ENCODE measurements at places on chromosomes 6 and 20.

- DNase-seq: no peak
Measured at GRCh38 chr20:45345104-45345936, 2.9 kb downstream of the SDC4 start.

DNA sequence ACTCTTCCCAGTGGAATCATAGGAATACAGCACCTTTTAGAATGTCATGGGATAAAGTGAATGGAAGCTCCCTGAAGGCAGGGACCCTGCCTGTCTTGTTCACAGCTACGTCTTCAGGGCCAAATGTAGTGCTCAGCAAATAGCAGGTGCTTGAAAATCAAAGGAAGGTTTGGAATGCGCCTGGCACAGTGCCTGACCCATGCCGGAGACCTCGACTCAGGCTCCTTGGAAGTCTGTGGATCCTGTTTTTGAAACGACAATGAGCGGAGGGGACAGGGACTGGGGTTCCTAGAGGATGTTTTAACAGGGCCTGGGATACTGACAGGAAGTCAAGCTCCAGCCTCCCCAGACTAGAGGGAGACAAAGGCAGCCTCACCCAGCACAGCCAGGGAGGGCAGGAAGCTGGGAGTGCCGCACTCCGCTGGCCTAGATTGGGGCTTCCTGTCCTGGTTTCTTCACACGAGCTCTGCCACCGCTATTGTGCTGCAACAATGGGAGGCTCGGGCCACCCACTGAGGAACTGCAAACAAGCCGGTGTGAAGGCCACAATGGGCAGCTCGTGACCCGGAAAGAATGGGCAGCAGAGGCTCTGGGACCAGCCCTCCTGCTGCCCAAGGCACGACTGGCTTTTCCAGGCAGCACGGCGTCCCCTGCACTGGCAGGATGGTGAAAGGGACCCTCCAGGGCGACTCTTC is 76.7 kb downstream of the PREX1 start:
- DNase-seq: peak; percentile 51

DNA sequence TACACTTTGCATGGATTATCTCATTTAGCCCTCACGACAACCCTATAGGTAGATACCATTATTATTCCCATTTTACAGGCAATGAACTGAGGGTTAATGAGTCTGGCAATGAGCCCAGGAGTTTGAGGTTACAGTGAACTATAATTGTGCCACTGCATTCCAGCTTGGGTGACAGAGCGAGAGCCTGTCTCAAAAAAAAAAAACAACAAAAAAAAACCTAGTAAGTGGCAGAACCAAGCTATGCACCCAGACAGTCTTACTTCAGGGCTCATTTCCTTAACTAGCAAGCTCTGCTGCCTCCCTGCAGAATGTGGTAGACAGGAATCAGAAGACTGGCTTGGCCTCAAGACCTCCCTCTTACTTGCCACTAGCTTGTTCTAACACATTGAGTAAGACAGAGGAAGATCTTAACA is 71.9 kb upstream of the RREB1 start:
- DNase-seq: no peak

GRCh38 chr6:166754218-166755030 is 127.4 kb upstream of the RPS6KA2 start:
- no peak for DNase-seq

DNA sequence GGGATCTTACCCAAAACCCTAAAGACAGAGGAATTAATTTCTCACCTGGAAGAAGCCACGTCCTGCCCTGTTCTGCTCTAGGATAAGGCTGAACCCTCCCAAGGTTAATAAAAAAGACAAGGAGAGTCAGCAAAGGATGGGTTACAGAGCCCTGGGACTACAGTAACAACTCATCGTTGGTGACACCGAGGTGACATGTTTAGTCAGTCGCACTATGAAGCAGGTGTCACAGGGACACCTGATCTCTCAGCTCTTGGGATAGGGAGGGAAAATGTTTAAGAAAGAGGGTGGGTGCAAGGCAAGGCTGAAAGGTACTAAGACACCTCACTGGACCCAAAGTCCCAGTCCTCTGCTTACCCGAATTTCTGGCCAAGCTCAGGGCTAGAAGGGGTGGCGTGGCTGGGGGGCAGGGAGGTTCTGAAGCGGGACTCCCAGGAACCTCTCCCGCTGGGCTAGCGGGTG is 562 bp downstream of the MOCS1 start:
- DNase-seq: no peak

DNA sequence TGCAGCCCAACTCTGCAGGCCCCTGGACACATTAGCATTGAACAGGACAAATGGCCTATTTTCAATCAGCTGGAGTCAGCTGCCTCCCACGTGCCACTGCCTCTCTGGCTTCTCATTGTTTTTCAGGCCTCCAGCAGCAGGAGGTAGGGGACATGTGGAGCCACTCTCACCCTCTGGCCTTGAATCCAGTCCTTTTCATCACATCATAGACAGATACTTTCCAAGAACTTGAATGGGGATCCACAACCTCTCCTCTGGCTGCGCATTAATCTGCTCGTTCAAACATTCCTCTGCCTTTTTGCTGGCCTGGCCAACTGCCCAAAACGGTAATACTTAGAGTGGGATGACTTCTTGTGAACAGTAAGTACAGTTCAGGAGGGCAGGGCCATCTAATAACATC is 592.3 kb downstream of the PKHD1 start:
- no peak for DNase-seq

DNA sequence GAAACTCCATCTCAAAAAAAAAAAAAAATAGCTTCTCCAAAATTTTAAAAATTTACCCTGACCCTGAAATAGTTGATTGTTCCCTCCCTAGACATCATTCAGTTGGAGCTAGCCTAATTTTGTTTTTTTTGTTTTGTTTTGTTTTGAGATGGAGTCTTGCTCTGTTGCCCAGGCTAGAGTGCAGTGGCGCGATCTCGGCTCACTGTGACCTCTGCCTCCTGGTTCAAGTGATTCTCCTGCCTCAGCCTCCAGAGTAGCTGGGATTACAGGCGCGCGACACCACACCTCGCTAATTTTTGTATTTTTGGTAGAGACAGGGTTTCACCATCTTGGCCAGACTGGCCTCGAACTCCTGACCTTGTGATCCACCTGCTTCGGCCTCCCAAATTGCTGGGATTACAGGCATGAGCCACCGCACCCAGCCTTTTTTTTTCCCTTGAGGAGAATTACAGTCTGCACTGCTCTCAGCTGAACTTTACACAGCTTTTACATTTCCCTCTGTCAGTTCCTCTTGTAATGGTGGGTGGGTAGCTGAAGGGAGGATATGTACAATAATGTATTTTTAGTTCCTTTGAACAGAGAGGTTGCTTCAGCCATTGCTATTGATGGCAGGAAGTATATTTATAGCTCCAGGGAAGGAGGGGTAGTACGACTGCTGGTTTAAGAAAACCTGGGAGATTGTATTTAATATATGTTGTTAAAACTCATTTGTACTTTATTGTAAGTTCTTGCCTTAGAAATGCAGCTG is 27.7 kb downstream of the PTPRA start:
- DNase-seq: peak; percentile 21

GRCh38 chr6:160445130-160445529 is 97.0 kb downstream of the SLC22A3 start:
- no peak for DNase-seq

DNA sequence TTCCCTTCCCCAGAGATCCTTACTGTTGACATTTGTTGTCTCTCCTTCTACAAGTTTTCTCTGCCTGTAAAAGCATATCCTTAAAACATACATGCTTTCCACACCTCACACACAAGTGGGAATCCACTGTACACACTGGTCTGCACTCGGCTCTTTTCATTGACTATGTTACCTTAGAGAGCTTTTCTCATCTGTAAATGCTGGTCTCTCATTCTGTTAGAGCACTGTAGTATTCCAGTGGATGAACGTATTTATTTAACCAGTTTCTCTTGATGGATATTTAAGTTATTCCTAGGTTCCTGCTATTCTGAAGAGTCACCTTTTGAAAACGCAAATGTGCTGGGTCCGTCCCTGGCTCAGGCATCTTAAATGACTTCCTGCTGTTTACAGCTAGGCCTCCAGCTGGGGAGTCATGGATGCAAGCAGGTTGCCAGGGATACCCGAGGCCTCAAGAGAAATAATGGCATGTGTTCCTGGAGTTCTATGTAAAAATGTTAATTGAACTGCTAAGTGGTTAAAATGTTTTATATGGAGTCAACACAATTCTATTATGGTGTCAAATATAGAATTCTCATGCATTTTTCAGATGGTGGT is 61.1 kb upstream of the TGM3 start:
- no peak for DNase-seq

- DNase-seq: no peak
Measured at GRCh38 chr6:40520678-40521077, 66.5 kb downstream of the LRFN2 start.

GRCh38 chr6:45724027-45724426 is 291.6 kb downstream of the CLIC5 start:
- no peak for DNase-seq

DNA sequence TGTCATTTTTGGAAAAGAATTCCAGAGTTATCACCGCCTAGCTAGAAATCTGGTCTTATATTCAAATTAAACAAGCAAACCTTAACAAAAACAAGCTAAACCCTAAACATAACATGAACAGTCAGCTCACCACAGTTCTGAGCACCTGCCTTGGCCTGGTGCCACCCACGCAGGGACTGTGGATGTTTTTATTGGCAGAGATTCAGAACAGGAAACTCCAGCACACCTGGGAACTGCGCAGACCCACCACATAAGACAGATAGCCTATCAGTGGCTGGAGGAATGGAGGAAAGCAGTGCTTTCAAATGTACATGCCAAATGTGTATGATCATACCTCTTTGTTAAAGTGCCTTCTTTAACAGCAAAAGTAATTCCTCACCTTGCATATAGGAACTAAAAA is 8.9 kb downstream of the SLC16A10 start:
- no peak for DNase-seq

- peak; percentile 49 for DNase-seq
Measured at GRCh38 chr6:158072083-158072721, 90.5 kb downstream of the SYNJ2 start.

GRCh38 chr6:48837744-48838143 is 625.3 kb downstream of the MMUT start:
- no peak for DNase-seq

GRCh38 chr6:26197933-26198721 is 110.9 kb downstream of the HFE start:
- no peak for DNase-seq

GRCh38 chr6:153781306-153781705 is 257.7 kb upstream of the OPRM1 start:
- DNase-seq: no peak

DNA sequence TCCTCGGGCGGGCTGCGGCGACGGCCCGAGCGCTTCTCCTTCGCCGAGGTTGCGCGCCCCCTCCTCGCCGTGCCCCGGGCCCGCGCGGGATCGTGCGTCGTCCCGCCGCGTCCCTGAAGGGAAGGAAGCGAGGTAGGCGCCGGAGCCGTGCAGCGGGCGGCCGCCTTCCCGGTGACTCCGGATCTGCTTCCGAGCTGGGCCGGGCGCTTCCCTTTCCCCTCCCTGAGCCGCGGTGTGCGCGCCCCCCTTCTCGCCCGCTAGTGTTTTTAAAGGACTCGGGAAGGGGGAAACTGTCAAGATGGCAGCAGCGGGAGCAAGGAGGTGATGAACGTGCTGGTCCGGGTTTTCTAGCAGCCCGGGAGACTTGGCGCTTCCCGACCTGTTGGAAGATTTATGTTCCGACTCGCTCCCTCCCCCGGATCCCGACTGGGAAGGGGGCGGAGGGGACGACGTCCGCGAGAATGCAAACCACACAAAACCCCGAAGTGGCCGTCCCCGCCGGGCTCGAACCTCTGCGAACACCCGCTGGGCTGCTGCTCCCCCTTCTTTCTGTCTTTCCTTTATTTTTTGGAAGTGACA is 744 bp upstream of the FOXO3 start:
- no peak for DNase-seq

DNA sequence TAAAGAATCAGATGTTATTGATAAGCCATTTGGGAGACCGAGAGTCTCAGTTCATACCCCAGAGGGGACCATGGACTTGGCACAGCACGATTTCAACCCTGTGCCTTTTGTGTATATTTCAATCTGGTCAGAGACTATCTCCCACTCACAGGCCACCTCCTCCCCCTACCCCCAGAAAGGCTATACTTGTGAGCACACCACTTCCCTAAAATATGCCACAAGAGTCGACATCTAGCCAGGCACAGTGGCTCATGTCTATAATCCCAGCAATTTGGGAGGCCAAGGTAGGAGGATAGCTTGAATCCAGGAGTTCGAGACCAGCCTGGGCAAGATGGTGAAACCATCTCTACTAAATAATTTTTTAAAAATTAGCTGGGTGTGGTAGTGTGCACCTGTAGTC is 13.6 kb upstream of the TCF15 start:
- DNase-seq: no peak

DNA sequence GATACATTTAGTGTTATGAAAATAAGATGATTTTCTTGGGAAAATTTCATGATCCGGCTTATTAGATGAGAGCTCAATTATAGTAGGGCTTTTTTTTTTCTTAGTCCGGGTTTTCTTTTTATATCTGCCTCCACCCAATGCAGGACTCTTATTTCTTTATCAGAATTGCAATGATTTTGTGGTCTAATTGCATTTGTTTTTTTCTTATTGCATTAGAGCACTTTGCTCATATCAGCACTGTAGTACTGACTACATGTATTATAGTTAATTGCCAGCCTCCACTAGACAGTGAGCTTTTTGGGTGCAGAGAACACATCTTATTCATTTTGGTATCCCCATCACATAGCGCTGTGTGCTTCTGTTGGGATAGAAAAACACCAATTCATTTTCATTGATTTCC is 50.0 kb downstream of the FBXO5 start:
- DNase-seq: no peak

- DNase-seq: no peak
Measured at GRCh38 chr6:75376347-75377024, 91.9 kb upstream of the TMEM30A start.

DNA sequence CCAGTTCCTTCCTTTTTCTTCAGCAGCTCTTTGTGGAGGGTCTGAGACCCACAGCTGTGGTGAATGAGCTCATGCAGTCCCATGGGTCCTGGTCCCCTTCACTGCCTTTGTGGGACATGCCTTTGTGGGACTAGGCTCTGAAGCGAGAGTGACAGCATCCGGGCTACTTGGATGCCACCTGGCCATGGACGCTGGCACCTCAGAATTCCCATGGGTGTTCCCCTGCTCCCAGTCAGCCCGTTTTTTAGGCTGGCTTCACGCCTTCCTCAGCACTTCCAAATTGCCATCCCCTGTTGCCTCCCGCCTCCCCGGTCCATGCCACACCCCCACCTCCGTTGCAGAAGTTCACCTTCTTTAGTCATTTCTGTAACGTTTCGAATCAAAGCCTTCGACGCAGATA is 45.1 kb downstream of the RAMACL start:
- no peak for DNase-seq

GRCh38 chr20:41786158-41786557 is 168.0 kb upstream of the CHD6 start:
- no peak for DNase-seq

- DNase-seq: no peak
Measured at GRCh38 chr20:24964506-24964840, 15.4 kb downstream of the CST7 start.

Data from AML-193 (cell line).